ENCODE measurements at places on chromosomes 7 and 10.

- no peak overlapping the region for H3K27ac ChIP-seq
- H3K4me1 ChIP-seq: no peaks in the 10 kb centered on the region
- H3K27me3 ChIP-seq: peaks cover 8% of the 10 kb centered on the region
- no peak overlapping the region for H3K4me3 ChIP-seq
- no peak for DNase-seq
These were observed 166.0 kb downstream of the FANK1 start for GRCh38 chr10:126062131-126063032.

- peak; percentile 73 for DNase-seq
- peak overlapping the region; percentile 95 for H3K27ac ChIP-seq
- peaks cover 24% of the 10 kb centered on the region for H3K4me1 ChIP-seq
- H3K4me3 ChIP-seq: peak overlapping the region; percentile 82
- peaks cover 2% of the 10 kb centered on the region for H3K27me3 ChIP-seq
- peaks cover 12% of the 10 kb centered on the region for H3K36me3 ChIP-seq
These were observed 19.6 kb downstream of the GIMAP5 start for GRCh38 chr7:150756858-150757257.

DNA sequence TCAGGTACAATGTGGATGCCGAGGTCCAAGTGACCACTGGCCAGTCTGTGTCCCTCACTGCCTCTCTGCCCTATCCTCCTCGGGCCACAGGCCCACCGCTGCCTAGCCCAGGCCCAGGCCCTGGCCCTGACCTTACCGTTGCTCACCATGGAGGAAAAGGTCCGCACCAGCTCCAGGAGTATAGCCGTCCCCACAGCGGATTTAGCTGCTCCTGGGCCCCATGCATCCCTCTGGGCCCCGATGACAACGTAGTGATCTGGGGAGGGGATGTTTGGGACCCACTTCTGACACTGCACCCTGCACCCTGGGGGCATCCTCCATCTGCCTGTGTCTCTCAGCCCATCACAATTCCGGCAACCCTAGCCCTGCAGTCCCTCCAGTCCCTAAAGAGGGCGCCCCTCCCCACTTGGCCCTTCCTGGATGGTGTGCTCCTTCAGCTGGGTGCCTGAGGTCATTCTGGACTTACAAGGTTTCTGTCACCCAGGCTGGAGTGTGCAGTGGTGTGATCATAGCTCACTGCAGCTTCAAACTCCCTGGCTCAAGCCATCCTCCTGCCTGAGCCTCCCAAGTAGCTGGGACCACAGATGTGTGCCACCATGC lies 12.1 kb downstream of the TFR2 start:
- H3K4me1 ChIP-seq: peaks cover 21% of the 10 kb centered on the region
- H3K27me3 ChIP-seq: peaks cover 4% of the 10 kb centered on the region
- peak overlapping the region; percentile 28 for H3K4me3 ChIP-seq
- H3K36me3 ChIP-seq: no peaks in the 10 kb centered on the region
- H3K27ac ChIP-seq: peak overlapping the region; percentile 56

GRCh38 chr7:76281006-76281705 lies 21.3 kb upstream of the HSPB1 start:
- H3K4me3 ChIP-seq: peak overlapping the region; percentile 86
- H3K27ac ChIP-seq: no peak overlapping the region
- peaks cover 13% of the 10 kb centered on the region for H3K4me1 ChIP-seq
- peaks cover 10% of the 10 kb centered on the region for H3K36me3 ChIP-seq
- H3K27me3 ChIP-seq: peaks cover 56% of the 10 kb centered on the region

DNA sequence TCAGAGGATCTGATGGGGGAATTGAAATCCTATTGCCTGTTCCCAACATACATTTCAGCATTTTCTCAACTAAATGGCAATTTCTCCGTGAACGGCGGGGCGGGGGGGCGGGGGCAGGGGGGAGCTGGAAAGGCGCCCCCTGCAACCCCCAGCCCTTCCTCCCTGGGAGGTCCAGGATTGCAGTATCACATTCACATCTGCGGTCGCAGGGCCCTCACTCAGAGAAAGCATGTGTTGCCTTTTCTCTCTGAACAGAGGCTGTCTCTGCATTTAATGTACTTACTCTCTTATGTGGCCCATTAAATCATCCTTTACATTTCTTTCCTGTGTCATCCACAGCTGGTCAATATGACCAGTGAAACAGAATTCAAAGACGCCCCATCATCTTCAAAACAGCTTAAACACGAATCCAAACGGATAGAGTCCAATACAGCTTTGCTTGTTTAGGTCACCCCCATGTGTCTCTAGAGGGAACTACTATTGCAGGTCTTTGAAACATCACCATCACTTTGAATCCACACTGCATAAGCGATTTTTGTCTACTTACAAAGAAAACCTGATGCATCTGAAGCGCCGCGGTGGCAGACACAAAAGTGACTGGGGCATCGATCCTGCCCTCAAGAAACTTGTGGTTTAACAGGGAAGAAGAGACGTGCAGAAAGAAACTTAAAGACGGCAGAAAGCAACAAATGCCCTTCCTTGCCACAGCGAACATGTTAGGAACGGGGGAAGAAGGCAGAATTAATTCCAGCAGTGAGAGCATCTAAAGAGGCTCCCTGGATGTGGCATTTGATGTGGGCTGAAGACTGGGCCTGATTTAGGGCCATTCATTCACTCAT lies 17.0 kb upstream of the ECHDC3 start:
- DNase-seq: no peak
- peaks cover 20% of the 10 kb centered on the region for H3K4me1 ChIP-seq
- peaks cover 9% of the 10 kb centered on the region for H3K36me3 ChIP-seq
- H3K27ac ChIP-seq: no peak overlapping the region
- H3K27me3 ChIP-seq: peaks cover 2% of the 10 kb centered on the region

GRCh38 chr10:113555245-113555644 lies 2.4 kb downstream of the HABP2 start:
- DNase-seq: no peak
- H3K36me3 ChIP-seq: no peaks in the 10 kb centered on the region
- no peak overlapping the region for H3K27ac ChIP-seq
- H3K4me1 ChIP-seq: no peaks in the 10 kb centered on the region
- H3K4me3 ChIP-seq: no peak overlapping the region
- H3K27me3 ChIP-seq: peaks cover 4% of the 10 kb centered on the region

DNA sequence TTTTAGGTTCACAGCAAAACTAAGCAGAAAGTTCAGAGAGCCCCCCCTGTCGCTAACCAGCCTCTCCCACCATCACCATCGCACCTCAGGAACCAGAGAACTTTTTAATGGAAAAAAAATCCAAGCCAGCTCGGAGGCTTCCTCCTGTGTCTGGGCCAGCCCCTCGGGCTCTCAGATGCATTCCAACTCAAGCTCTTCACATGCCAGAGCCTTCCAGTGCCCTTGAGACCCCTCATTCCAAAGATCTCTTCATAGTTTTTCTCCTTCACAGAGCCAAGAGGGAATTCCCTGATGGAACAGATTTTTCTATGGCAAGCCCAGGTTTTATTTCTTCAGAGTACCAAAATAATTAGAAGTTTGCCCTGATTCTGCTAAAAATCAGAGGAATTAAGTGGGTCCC lies 153.4 kb upstream of the LANCL2 start:
- DNase-seq: no peak
- no peaks in the 10 kb centered on the region for H3K36me3 ChIP-seq
- H3K27me3 ChIP-seq: peaks cover 6% of the 10 kb centered on the region
- no peak overlapping the region for H3K4me3 ChIP-seq
- no peaks in the 10 kb centered on the region for H3K4me1 ChIP-seq
